ENCODE measurements at places on chromosomes 5 and 9.

DNA sequence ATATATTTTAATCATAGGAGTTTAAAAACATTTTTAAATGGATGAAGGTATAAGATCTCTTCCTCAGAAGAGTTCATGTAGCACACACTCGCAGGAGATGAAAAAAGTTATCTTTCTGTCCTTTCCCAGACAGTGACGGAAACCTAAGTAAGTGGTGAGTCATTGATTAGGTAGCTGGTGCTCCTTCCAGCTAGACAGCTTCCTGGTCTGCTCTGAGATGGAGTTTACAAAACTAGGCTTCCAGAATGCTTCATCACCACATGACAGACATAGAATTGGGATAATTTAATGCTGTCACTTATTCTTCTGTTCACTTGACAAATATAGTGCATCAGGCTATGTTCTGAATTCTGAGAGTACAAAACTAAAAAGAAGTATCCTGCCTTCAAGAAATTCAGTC is 2393.0 kb upstream of the C9orf72 start:
- DNase-seq = no peak

GRCh38 chr9:87290241-87291052 is 207.2 kb upstream of the DAPK1 start:
- no peak for DNase-seq

DNA sequence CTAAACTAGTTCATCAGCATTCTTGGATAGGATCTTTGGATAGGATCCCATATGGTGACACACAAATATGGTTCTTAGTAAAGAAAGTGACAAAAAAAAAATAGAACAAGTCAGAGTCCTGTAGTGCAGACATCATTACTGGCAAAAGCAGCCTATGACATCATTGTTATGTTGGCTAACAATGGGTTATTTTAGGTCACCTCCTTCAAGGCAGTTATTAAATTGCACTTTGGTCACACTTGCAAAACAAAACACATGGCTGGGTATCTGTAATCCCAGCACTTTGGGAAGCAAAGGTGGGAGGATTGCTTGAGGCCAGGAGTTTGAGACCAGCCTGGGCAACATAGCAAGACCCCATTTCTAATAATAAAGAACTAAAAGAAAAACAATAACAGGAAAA is 185.9 kb downstream of the KIAA0825 start:
- DNase-seq = no peak

GRCh38 chr9:123257276-123257675 is 11.1 kb downstream of the STRBP start:
- DNase-seq = no peak

DNA sequence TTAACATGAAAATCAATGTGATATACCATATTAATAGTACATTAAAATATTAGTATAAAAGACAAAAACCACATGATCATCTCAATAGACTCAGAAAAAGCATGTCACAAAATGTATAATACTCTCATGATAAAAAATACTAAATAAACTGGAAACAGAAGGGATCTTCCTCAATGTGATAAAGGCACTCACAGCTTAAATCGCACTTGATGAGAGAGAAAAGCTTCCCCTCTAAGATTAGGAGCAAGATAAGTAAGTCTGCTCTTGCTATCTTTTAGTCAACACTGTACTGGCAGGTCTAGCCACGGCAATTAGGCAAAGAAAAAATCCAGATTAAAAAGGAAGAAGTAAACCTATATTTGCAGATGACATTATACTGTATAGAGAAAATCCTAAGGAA is 21.8 kb upstream of the MSH3 start:
- no peak for DNase-seq
